ENCODE measurements at places on chromosomes 7 and 10.
A peak's percentile ranks its signal among the peaks of the same experiment; 100 is the strongest.

- DNase-seq = no peak
These were observed 52.8 kb downstream of the FOXL3 start for GRCh38 chr7:342681-343216.

GRCh38 chr7:151275813-151276577, 27.5 kb upstream of the SMARCD3 start:
- no peak for DNase-seq

- no peak for DNase-seq
These were observed 125.2 kb downstream of the TACC2 start for GRCh38 chr10:122113945-122114747.

- no peak for DNase-seq
These were observed 927 bp upstream of the MKX start for GRCh38 chr10:27746397-27747095.

GRCh38 chr7:95527033-95527775, 41.5 kb downstream of the ASB4 start:
- DNase-seq = peak; percentile 41

DNA sequence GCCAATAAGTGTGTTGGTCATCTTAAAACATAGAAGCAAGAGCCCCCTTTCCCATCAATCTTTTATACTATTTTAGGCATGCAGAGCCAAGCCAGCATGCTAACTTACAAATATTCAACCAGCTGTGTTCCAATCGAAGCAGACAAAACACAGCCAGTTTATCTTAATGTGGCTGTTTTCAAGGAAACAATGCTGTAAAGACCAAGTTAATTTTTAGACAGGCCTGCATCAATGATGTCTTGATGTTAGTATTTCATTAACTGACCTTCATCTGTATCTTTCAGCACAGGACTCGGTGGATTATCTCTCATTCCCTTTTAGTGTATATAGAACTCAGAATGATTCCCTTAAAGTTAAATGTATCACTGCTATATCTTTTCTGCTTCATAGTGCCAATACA, 262.0 kb upstream of the ZWINT start:
- DNase-seq = no peak

GRCh38 chr7:134995239-134996096, 9.2 kb downstream of the AGBL3 start:
- DNase-seq = no peak

DNA sequence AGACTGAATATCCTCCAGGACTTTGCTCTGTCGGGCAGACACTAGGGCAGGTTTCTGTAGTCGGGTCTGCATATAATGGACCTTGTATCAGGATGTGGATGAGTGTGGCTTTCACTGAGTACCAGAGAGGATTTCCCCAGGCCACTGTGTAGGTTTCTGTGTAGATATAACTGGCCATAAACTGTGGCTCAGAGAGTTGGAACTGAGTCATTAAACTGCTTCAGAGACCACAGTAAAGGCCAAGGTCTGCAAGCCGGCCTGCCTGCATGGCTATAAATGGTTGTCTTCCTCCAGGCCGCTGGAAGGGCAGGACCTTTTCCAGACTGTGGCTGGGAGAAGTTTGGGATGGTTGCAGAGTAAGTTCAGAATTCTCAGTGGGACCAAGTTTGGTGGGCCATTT, 16.9 kb downstream of the ZNF92 start:
- DNase-seq = no peak

DNA sequence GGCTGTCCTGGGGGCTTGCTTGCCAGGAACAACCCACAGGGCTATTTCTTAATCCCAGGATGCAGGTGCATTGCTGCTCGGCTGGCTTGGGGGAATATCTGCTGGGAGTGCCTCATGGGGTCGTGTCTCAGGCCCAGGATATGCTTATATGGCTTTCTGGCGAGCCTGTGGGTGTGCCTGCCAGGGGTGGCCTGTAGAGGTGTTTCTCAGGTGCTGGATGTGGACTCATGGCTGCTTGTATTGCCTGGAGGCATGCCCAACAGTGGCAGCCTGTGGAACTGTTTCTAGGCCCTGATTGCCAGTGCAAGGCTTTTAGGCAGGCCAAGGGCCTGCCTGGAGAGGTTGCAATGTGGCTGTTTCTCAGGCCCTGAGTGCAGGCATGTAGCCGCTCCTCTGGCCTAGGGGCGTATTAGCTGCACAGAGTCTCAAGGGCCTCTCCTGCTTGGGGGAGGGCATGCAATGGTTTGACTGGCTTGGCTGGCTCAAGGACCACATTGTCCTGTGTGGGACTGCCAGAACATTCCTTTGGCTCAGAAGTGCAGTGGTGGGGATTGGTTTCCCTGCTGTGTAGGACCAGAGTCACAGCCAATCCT, 202.1 kb downstream of the ATRNL1 start:
- DNase-seq = no peak

DNA sequence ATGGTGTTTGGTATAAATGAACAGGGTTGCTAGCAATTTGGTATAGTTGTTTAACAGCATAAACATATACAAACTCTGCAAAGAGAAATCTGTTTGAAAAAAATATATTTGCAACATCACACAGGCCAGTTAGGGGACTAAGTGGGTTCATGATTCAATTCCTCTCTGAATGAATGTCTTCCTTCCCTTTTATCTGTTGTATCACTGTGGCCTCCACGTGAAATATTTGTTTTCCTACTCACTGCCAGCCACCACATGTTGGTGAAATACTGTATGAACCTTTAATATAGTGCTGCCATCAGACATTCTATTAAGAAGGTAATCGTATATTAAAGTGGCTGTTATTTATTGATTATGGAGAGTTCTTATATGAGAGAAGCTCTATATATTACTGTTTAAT, 157.0 kb downstream of the ARID5B start:
- no peak for DNase-seq

DNA sequence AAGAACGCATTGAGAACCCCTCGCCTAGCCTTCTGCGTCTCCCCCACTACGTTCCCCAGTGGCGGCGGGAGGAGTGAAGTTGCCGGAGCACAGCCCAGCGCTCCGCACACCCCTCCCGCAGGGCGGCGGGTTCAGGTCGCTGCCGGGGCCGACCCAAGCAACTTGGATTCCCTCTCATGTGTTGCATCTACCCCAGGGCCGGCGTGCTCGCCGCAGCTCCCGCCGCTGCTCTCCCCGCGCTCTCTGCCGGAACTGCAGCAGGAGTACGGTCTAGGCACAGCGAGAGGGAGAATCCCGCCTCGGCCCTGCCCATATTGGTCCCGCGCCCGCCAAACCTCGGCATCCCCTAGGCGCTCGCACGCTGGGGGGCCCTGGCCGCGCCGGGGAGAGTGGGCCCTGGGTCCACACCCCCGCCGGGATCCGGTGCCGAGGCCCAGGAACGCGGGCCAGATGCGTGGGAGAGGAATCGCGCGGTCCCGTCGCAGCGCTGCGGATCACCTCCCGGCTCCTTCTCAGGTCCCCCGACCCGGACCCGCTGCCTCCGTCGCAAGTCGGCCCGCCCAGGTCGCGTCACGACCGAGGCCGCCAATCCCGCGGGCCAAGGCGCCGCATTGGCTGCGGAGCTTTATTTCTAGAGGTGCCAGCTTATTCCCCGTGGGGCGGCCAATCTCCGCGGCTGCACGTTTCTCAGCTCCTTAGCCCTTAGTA, 648 bp upstream of the TMEM243 start:
- DNase-seq = peak; percentile 57

GRCh38 chr7:120554960-120555571, 282.1 kb downstream of the KCND2 start:
- peak; percentile 70 for DNase-seq

Data from NCI-H1048 (cell line).